Fibroblast of lung (primary cell): ENCODE measurements at places on chromosomes 7 and 10. TPM values are rescaled to one million over a fixed set of nuclear protein-coding genes. Genes with fewer than 3 reads are reported as not detected.

Gene SLC16A9
- 0.26 and 0.66 TPM in 2 replicates for total RNA-seq

- no peaks in the 10 kb centered on the region for H3K4me1 ChIP-seq
- no peak overlapping the region for H3K4me3 ChIP-seq
- H3K36me3 ChIP-seq = no peaks in the 10 kb centered on the region
- DNase-seq = peak; percentile 28
Observed at GRCh38 chr10:63977329-63977923, 456.2 kb downstream of the REEP3 start.

DNA sequence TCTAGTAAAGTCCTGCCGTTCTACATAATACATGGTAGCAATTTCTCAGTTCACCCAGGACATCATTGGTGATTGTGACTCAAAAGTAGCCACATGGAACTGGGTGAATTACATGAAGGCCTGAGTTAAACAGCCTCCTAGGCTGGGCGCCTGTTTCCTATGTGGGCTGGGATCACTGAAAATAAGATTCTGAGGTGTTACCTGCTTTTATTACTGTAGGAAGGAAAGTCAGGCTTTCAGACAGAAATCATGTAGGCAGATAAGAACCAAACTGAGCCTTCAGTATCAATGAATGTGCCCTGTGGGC, 160.4 kb downstream of the CAMK1D start:
- H3K36me3 ChIP-seq = no peaks in the 10 kb centered on the region
- DNase-seq = no peak
- H3K4me3 ChIP-seq = no peak overlapping the region
- H3K27me3 ChIP-seq = no peaks in the 10 kb centered on the region

Gene HHEX
- total RNA-seq = 3.1 and 3.5 TPM in 2 replicates

- peaks cover 6% of the 10 kb centered on the region for H3K4me1 ChIP-seq
- H3K4me3 ChIP-seq = no peak overlapping the region
- no peak overlapping the region for H3K27ac ChIP-seq
- H3K27me3 ChIP-seq = no peaks in the 10 kb centered on the region
- no peaks in the 10 kb centered on the region for H3K36me3 ChIP-seq
- peak; percentile 73 for DNase-seq
Observed at GRCh38 chr7:33849004-33849403, 56.3 kb upstream of the BMPER start.

DNA sequence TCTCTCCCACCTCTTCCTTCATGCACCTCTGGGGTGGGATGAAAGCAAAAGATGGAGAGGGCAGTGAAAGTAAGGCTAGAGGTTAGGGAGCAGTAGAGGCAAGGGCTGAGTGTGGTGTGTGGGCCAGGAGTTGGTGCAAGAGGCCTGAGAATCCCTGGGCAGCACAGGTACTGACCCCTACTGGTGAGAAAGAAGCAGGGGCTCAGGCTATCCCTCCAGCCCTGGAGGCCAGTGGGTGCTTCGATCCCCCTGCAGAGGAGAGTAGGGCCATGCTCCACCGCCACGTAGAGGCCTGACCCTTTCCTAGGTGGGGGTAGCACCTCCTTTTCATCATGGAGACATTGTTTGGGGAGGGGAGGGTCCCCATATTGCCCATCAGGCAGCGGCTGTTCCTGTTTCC, 9.8 kb downstream of the CDHR1 start:
- H3K27me3 ChIP-seq = no peaks in the 10 kb centered on the region
- no peak for DNase-seq
- H3K4me1 ChIP-seq = no peaks in the 10 kb centered on the region
- no peak overlapping the region for H3K4me3 ChIP-seq

Gene TDRD1
- 0.26 TPM in 1 of 2 replicates, not detected in the other for total RNA-seq

- peaks cover 48% of the 10 kb centered on the region for H3K27me3 ChIP-seq
- no peak overlapping the region for H3K4me3 ChIP-seq
- DNase-seq = no peak
- H3K4me1 ChIP-seq = no peaks in the 10 kb centered on the region
Observed at GRCh38 chr10:100566561-100566960, 30.8 kb downstream of the HIF1AN start.

- H3K4me3 ChIP-seq = no peak overlapping the region
- H3K27me3 ChIP-seq = peaks cover 4% of the 10 kb centered on the region
- H3K36me3 ChIP-seq = no peaks in the 10 kb centered on the region
- H3K4me1 ChIP-seq = no peaks in the 10 kb centered on the region
- no peak overlapping the region for H3K27ac ChIP-seq
Observed at GRCh38 chr10:97788552-97789442, 17.0 kb upstream of the SFRP5 start.

DNA sequence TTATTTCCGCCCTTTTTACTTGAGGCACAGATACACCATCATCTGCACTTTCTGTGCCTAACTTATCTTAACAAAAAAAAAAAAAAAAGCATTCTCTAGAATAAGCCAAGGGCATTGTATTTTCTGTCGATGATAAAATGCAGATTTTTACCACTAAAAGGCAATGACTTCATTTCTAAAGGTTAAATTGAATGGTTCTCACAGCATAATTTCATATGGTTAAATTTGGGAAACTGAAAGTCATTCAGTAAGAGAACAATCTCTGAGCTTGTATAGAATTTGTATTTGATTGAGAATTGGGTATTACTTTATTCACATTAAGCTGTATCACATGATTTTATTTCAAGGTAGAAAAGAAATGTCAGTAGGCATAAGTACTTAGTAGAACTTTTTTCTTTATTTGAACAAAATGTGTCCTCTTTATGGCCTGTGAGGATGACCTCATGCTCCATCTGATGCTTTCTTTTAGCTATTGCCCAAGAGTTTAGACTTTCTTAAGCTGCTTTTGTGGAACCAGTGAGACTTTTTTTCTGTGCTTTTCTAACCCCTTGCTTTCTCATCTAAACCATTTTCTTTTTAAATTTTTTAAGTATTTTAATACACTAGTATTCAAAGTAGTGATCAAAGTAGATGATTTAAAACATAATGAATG, 110.3 kb downstream of the LRRC4 start:
- no peaks in the 10 kb centered on the region for H3K27me3 ChIP-seq
- no peaks in the 10 kb centered on the region for H3K4me1 ChIP-seq
- no peak overlapping the region for H3K4me3 ChIP-seq
- H3K36me3 ChIP-seq = no peaks in the 10 kb centered on the region

DNA sequence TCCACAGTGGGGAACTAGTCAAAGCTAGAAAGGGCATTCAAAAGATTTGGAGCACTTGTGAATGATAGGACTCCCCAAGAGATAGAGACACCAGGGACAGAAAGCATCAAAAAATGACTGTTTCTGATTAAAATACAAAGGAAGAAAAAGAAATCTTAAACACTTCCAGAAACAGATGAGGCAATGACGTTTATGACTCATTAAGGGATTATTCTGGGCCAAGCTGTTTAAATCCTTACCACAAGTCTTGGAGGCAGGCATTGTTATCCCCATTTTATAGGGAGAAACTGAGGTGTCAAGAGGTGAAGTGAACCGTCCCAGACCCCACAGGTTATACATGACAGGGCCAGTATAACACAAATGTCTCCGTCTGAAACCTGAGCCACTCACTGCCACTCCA, 68.3 kb upstream of the AMPH start:
- H3K27me3 ChIP-seq = no peaks in the 10 kb centered on the region
- no peaks in the 10 kb centered on the region for H3K4me1 ChIP-seq
- no peak overlapping the region for H3K27ac ChIP-seq
- no peaks in the 10 kb centered on the region for H3K36me3 ChIP-seq
- no peak overlapping the region for H3K4me3 ChIP-seq
